ENCODE measurements at places on chromosomes 6 and 20.

GRCh38 chr6:71028877-71029252 lies 72.0 kb upstream of the B3GAT2 start:
- DNase-seq, result no peak

DNA sequence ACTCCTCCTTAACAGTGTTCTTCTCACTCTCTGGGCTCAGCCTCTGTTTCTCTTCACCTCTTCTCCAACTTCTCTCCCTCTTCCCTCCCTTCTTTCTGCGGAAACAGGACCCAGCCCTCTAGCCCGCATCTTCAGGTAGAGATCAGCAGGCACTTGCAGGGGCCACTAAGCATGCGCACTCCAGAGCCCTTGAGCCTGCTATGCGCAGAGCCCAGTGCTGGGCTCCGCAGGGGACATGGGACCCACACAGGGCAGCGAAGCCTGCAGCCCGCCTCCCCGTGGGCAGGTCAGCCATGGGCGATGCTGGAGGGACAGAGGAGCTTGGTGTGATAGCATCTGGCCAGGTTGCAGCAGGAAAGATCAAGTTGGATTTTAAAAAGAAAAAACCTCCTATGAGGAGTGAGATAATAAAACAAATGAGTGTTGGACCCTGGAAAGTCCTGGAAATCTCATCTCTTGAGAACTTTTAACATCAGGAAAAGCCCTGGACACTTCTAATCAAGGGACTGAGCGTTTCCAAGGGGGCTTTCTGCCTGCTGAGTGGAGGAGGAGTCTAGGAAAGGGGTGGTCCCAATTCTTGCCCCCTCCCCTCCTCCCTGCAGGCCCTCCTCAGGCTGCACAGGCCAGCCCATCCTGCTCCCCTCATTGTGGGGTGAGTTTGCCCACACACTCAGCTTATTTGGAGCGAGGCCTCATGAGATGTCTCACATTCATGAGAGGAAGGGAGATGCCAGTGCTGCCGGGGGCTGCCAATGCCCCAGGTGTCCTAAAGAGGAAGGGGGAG lies 71.9 kb downstream of the MDGA1 start:
- DNase-seq, result no peak

GRCh38 chr20:16801919-16802651 lies 53.9 kb downstream of the OTOR start:
- peak; percentile 53 for DNase-seq

DNA sequence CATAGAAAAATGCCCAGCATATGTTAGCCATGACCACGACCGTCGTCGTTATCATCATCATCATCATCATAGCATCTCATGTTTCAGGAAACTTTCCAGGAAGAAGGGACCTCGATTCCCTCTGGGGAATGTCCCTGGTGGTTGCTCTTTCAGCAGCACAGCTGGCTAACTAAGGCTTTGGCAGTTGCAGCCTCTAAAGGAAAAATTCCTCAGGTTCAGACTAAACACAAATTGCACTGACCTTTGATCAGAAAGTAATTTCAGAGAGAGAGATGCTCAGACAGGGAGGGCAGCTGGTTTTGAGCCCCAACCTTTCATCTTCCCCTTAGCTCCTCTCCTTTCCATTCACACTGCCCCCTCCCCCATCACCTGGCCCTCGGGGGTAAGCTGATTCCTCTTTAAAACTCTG lies 5.6 kb upstream of the CFB start:
- no peak for DNase-seq

GRCh38 chr6:167200806-167201205 lies 43.0 kb upstream of the GPR31 start:
- no peak for DNase-seq

DNA sequence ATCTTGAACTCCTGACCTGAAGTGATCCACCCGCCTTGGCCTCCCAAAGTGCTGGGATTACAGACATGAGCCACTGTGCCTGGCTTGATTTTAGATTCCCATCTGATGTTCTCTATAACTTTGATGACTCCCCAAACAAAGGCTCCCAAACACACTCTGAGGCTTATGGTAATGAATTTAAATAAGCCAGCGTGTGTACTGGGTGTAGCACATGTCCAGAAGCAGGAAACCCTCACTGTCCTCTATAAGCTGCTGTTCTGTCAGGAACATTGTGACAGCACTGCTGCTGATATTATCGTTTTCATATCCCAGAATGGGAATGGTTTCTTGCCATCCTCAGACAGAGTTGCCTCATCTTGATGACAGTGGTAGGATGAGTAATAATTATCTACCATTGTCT lies 54.1 kb upstream of the SALL4 start:
- no peak for DNase-seq

DNA sequence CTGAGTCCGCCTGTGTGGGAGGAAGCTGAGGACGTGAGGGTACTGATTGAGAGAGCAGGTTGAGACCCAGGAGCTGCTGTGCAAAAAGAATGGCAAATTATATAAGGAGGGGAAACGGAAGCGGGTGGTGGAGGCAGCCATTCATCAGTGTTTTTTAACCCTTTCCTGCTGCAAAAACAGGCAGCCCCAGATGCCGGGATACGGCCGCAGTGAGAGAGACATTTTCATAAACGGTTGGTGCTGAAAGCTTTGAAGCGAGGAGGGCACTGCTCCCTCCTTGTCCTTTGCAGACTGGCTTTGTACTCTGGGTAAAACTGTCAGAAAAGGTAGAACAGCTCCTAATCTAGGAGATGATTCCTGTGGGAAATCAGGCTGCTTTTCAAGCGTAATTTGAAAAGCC lies 56.4 kb downstream of the TTI1 start:
- no peak for DNase-seq

DNA sequence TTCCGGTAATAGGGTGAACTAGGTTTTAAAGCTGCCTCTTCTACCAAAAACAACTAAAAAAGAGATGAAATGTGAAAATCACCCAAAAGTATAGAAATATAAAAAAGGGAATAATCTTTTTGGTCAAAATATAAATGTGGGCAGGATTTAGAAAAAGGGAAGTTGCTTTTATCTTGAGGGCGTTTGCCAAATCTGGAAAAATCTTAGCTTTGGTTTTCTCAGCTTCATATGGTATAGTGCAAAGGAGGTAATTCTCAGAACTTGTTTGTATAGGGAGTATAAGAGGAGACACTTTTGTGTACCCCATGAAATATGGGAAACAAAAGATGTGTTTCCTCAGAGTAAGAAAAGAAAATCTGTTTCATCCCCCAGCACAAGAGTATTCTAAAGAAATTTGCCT lies 54.2 kb upstream of the TRIM26 start:
- no peak for DNase-seq

DNA sequence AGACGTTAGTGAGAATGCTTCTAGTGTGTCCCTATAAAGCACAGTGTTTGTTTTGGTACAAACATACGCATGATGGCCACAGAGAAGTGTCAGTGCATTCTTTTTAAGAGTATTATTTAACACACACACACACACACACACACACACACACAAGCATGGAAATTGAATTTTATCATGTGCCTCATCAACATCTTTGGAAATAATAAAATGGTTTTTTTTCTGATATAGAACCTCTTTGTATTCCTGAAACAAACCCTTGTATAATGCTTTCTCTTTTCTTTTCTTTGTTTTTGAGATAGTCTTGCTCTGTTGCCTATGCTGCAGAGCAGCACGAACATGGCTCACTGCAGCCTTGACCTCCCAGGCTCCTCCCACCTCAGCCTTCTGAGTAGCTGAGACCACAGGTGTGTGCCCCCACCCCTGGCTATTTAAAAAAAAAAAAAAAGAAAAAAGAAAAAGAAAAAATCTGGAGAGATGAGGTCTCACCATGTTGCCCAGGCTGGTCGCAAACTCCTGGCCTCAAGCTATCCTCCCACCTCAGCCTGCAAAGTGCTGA lies 116.2 kb upstream of the SYNDIG1 start:
- DNase-seq, result no peak

- no peak for DNase-seq
These were observed 255.9 kb upstream of the DEFB112 start for GRCh38 chr6:50305660-50306059.

DNA sequence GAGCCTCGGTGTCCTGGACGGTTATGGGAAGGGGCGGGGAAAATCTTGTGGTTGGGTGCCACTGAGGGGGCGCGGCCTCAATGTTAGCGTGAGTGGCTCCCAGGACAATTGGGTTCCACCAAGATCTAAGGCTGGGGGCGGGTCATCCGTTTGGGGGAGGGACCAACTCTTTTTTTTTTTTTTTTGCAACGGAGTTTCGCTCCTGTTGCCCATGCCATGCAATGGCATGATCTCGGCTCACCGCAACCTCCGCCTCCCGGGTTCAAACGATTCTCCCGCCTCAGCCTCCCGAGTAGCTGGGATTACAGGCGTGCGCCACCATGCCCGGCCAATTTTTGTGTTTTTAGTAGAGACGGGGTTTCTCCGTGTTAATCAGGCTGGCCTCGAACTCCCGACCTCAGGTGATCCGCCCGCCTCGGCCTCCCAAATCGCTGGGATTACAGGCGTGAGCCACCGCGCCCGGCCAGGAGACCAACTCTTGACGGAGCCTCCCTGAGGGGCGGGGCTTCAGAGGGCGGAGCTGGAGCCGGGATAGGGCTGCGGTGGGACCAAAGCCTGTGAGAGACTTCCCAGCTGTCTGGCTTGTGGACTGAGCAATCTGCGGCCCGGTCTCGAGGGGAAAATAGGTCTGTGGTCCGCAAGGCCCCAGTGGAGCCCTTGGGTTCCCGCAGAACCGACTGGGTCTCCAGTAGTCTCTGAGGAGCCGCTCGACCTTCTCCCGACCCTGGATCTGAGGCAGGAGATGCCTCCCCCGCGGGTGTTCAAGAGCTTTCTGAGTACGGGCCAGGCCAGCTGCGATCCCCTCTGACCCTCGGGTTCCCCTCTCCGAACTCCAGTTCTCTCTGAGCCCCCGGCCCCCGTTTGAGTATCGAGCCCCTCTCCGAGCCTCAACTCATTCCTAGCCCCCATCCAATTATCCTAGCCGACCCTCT lies 1.1 kb downstream of the SPAG4 start:
- peak; percentile 18 for DNase-seq

DNA sequence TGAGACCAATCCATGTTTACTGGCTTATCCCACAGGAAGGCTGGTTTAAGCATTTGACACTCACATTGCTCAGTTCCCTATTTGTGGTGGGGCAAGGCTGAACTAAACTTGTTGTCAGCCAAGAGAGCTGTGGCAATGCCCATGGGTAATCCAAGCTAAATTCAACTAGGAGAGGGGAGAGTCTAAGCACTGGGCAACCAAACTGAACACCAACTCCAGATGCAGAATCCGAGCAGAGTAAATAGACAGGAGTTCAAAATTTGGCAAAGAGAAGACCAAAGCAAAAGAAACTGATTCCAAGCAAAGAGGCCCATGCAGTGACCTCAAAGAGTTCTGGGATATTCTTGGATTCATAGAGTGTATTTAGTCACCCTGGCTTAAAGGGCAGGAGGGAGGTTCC lies 106.5 kb upstream of the NT5E start:
- DNase-seq, result no peak

DNA sequence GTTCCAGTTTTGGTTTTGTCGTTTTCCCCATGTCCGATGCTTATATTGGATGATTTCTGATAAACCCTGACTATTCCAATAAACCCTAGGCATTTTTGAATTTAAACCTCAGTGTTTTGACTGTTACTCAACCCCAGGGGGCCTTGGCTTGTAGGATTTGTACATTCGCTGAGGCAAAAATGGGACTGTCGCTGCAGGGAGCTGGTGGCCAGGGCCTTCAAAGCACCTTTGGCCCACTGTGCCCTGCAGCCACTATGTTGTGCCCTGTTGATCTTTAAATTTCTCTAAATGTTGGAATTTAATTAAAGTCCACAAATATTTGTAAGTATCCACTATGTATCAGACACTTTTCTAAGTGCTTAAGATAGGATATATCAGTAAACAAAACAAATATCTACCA lies 9.5 kb upstream of the NOL7 start:
- DNase-seq, result no peak

GRCh38 chr20:7137395-7138151 lies 370.1 kb downstream of the BMP2 start:
- DNase-seq, result no peak
